ENCODE measurements at places on chromosomes 3 and 15.

GRCh38 chr15:86837294-86838061 lies 757.8 kb downstream of the AGBL1 start:
- DNase-seq, result no peak

- no peak for DNase-seq
Measured at GRCh38 chr3:153626158-153626557, 464.1 kb downstream of the RAP2B start.

DNA sequence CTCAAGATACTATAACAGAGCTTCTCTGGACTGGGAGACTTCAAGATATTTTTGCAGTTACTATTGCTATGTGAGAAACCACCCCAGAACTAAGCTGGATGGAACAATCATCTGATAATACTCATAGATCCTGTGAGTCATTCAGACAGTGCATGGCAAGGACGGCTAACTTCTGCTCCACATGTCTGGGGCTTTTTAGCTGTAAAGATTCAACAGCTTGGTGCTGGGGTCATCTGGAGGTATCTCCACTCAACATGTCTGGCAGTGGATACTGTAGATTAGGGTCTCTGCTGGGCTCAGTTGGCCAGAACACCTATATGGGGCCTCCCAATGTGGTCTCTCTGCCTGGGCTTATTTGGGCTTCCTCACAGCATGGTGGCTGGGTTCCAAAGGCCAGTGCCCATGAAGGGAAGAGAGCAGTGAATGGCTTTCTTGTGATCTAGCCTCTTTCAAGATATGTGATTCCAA lies 117.3 kb upstream of the SLC7A14 start:
- DNase-seq, result no peak

DNA sequence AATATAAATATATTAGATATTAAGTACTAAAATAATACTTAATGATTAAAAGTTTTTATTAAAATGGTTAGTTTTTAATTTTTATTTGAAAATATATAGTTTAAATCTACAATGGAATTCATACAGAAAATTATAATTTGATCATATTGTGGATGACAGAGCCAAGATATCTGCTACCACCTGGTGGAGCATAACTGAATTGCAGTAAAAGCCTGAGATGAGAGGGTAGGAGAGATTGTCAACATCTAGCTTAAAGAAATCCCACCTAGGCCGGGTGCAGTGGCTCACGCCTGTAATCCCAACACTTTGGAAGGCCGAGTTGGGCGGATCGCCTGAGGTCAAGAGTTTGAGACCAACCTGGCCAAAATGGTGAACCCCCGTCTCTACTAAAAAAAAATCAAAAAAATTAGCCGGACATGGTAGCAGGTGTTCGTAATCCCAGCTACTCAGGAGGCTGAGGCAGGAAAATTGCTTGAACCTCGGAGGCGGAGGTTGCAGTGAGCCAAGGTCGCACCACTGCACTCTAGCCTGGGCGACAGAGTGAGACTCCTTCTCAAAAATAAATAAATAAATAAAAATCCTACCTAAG lies 25.1 kb upstream of the CSTA start:
- peak; percentile 41 for DNase-seq

- DNase-seq, result no peak
Measured at GRCh38 chr3:131396170-131396569, 14.6 kb downstream of the NUDT16 start.

- no peak for DNase-seq
Measured at GRCh38 chr3:43214616-43215015, 71.7 kb upstream of the SNRK start.

DNA sequence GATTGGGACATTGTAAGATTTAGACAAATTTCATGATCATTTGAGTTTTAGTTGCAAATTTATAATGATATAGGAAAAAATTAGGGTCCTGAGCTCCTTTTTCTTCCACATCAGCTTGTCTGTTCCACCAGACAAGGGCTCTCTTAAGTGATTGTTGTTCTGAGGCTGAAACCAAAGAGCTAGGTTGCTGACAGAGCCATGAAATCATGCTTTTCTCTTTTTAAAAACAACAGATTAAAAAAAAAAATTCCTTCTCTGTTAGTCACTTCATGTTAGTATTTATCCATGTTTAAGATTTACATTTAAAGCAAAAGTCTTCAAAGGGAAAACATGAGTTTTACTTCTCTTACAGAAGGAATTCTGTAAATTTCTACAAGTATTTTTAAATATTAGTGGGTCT lies 56.8 kb downstream of the ATP2C1 start:
- DNase-seq, result no peak

GRCh38 chr3:81876826-81877225 lies 115.4 kb upstream of the GBE1 start:
- no peak for DNase-seq

GRCh38 chr3:133330065-133330464 lies 69.8 kb upstream of the BFSP2 start:
- no peak for DNase-seq

DNA sequence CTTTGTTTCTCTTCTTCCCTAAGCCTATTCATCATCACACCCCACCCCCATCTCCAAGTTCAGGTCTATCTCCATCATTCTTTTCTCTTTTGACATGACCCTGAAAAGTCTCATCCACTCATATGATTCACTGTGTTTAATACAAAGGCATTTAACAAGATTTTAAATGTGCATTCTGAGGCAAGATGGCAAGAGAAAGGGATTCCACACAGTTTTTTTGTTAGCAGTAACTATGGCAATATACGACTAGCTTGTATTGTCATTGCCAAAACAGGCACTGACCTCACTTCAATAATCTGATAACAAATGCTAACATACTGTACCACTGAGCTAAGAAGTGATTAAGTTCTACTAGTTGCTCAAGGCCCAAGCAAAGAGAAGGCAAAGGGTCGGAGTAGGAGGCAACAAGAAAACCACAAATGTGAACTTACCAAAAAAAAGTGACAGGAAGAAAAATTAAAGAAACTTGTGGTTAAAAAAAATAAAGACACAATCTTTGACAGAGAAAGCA lies 53.2 kb downstream of the FBN1 start:
- DNase-seq, result no peak

DNA sequence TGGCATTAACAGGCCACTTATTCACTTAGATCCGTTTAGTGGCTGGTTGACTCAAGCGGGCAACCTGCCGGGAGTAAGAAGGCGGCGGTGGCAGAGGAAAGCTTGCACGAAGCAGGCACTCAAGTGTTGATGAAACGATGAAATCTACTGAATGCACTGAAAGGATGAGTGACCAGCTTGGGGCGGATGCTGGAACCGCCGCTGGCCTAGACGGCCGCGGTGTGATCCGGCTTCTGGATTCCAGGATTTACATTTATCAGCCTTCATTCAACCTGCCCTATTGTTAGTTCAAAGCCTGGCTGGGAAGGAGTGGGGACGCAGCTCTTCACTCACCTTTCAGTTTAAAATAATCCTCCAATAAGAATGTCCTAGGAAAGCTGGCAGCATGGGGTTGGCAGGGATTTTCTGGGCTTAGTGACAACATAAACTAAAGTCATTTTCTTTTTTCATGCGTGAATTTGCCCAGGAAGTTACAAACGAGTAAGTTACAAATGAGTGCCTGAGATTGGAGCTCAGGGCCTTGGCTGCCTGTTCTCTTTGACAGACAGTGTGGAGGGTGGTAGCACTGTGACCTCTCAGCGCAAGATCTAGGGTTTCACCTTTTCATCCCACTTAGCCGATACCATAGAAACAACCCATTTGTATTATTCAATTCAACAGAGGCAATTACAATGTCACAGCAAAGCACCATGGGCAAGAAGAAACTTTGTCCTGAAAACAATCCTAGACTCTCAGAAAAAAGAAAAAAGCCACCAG lies 1.1 kb upstream of the PLCH1 start:
- no peak for DNase-seq

DNA sequence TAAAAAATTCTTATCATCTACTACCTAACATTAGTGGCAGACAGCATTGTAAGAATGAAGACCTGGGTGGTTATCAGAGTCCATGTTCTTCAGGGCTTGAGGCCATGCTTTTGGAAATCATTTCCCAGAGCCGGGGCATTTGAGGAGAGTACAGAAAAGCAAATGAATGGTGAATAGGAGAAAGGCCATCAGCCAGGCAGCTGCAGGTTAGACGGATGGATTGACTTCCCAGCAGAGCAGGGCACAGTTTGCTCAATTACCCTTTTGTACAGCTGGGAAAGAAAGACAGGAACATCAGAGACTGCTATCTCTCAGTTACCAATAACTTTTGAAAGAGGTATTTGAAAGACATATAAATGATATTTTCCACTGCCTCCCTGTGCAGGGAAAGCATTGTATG lies 135.6 kb downstream of the ALCAM start:
- no peak for DNase-seq

GRCh38 chr15:69311319-69311721 lies 12.6 kb downstream of the PAQR5 start:
- DNase-seq, result no peak

GRCh38 chr3:180974286-180974685 lies 15.2 kb downstream of the DNAJC19 start:
- DNase-seq, result no peak

GRCh38 chr3:194443901-194444300 lies 42.9 kb downstream of the ATP13A3 start:
- DNase-seq, result no peak

- no peak for DNase-seq
Measured at GRCh38 chr3:182533394-182533793, 259.9 kb upstream of the ATP11B start.

- no peak for DNase-seq
Measured at GRCh38 chr15:57288926-57289580, 87.3 kb upstream of the CGNL1 start.

- DNase-seq, result no peak
Measured at GRCh38 chr3:187918081-187918644, 172.9 kb upstream of the BCL6 start.

- peak; percentile 27 for DNase-seq
Measured at GRCh38 chr15:58182460-58183163, 44.4 kb downstream of the AQP9 start.

GRCh38 chr15:90451053-90451850 lies 63.2 kb downstream of the IQGAP1 start:
- no peak for DNase-seq

DNA sequence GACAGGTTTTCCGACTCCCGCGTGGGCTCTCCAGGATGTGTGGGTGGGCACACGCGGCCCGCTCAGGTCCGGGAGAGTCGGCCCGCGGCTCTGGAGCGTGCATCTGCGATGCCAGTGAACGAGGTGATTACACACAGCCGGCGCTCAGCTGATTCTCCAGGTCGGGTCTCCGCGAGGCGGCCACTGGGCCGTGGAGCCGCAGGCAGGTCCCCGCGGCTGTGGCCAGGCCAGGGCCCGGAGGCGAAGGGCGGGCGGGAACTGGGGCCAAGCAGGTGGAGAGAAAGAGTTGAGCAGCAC lies 13.2 kb downstream of the PAK6 start:
- no peak for DNase-seq

- no peak for DNase-seq
Measured at GRCh38 chr3:171306631-171307030, 153.6 kb downstream of the TNIK start.

GRCh38 chr3:65953881-65954733 lies 84.6 kb downstream of the MAGI1 start:
- no peak for DNase-seq

DNA sequence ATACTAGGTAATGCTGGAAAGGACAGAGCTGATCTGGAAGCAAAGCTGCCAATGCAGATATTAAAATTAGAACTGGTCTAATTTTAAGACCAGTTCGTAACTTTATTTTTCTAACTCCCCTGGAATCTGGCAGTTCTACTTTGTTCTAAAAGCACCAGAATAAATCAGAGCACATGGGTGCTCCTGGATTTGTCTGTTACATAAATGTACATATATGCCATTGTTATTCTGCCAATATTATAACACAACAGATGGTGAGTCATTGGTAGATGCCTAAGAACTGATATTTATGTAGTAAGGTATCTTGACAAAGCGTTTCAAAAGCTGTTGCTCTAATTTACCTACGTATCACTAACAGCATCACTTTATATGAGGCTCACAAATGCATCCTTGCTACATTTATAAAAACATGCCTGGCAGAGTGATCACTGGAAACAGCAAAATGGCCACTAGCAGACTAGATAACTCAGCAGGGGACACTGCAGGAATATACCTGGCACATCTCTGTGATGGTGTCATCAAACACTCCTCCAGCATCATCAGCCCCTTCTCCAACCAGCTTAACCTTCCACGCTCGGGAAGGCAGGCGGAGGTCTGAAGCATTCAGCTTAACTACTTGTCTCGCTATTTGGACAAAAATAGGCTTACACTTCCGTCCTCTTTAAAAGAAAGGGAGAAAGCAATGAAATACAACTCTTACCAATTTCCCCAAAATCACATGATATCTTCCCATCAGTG lies 26.2 kb downstream of the FBXL22 start:
- no peak for DNase-seq

DNA sequence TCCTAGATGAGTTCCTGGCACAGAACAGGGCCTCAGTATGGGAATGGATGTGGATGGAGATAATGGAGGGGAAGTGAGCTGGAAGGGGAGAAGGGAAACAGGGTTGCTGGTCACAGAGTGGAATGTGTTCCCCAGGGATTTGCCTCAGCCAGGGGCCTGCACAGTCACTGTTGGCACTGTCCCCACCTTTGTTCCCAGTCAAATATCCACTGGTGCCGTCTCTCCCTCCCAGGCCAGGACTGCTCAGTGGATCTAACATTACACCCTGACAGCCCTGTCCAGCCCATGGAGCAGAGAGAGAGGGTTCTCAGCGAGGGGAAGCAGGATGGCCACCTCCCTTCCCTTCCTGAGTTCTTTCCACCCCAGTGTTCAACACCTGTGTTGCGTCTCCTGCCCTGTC lies 1.5 kb upstream of the PPP1R2 start:
- DNase-seq, result no peak

DNA sequence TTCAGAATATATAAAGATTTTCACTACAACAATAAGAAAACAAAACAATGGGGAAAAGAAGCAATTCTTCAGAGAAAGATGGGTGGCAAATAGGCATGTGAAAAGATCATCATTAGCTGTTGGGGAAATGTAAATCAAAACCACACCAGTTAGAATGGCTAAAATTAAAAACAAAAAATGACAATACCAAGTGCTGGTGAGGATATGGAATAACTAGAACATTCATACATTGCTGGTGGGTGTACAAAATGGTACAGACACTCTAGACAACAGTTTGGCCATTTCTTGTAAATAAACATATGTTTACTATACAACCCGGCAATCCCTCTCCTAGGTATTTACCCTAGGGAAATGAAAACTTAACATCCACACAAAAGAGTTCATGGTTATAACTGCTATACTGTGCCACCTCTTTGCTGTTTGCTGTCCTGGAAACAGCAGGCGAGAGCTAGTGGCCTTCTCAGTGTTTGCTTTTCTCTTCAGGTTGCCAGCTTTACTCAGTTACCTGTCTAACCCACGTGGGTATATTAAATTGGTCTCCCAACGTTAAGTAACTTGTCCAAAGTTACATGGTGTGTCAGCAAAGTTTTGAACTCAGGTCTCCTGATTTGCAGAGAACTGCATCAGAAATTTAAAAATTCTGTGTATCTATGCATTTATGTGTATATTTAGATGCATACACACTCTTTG lies 4.6 kb upstream of the NIT2 start:
- no peak for DNase-seq

GRCh38 chr15:74234598-74234875 lies 1.6 kb upstream of the CCDC33 start:
- DNase-seq, result no peak

DNA sequence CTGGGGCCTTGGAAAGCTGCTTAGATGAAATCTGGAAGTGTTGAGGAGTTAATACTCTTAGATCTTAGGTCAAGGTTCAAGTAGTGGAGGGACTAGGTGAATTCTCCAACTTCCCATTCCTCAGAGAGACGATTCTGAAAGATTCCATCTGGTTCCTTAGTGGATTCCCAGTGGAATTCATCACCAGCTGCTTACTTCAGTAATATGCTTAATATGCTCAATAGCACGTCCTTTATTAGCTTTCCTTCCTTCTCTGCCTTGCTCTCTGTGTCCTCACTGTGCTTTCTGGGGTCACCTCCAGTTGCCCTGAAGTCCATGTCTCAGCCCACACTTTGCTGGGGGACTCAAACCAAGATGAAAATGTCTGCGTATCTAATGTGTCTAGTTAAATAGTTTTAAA lies 31.0 kb downstream of the CEP63 start:
- no peak for DNase-seq
